Activated naive CD8-positive, alpha-beta T cell treated with anti-CD3 and anti-CD28 coated beads, Interleukin-2, amount 10 ng/mL, durations not matched to agents 7 days and 5 days (primary cell): ENCODE measurements at places on chromosomes 6 and 20. TPM values are rescaled to one million over a fixed set of nuclear protein-coding genes. Genes with fewer than 3 reads are reported as not detected.

- peaks cover 10% of the 10 kb centered on the region for H3K36me3 ChIP-seq
- H3K27ac ChIP-seq = no peak overlapping the region
- H3K27me3 ChIP-seq = no peaks in the 10 kb centered on the region
- no peaks in the 10 kb centered on the region for H3K4me1 ChIP-seq
- no peak overlapping the region for H3K4me3 ChIP-seq
These were observed 37.9 kb downstream of the AGPAT4 start for GRCh38 chr6:161235776-161236633.

DNA sequence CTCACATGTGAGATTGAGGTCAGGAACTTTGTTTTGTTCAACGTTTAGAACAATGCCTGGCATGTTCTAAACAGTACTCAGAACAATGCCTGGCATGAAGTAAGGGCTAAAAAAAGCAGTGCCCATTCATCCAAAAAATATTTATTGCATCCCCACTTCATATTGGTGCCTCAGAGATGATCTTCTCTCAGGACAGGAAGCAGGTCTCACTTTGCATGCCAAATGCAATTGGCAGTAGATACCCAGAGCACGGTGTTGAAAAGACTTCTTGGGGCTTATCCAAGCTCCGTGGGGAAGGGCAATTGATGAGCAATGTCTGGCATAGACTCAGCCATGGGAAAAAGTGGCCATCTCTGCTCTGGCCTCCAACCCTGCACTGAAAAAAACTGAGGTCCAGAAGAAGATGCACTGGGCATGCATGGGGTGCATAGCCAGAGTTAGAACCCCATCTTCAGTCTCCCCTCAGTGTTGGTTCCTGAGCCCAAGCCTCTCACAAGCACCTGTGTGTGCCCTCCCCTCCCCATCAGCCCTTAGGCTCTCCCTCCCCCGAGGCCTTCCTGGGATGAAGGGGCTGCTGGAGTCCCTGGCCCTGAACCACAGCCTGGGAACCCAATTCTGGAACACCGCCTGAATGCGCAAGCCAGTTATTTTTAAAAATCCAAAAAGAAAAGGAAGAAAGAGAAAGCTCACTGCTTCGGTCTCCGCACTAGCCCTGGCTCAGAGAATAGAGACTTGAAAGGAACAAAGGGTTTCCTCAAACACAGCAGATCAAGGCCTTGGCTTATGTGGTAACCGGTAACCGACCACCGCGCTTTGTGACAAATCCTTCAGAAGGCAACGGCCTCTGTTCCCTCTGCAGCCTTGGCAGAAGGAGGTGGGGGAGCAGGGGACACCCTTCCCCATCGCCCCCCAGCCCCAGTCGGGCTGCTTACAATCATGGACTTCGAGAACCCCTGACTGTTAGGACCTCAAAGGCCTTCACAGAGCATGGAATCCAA is 78.5 kb upstream of the SIRPA start:
- peaks cover 4% of the 10 kb centered on the region for H3K36me3 ChIP-seq
- H3K4me1 ChIP-seq = peaks cover 21% of the 10 kb centered on the region
- peak; percentile 60 for DNase-seq
- H3K27me3 ChIP-seq = peaks cover 68% of the 10 kb centered on the region
- H3K27ac ChIP-seq = peak overlapping the region; percentile 44

DNA sequence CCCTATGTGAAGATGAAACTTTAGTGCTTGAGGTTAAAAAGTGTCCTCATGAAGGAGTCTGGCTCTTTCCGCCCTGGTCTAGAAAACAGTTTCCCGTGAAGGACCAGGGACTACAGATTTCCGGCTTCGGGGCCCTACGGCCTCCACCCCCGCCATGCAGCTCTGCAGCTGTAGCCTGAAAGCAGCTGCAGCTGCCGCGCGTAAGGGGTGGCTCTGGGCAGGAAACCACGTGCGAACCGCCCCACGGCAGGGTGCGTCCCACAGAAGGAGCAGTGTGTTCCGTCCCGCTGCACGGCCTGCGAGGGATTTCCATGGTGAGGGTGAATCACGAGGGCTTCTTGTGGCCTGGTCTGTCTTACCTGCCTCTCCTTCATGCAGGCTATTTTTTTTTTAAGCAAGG is 117.0 kb downstream of the ERMARD start:
- DNase-seq = peak; percentile 69
- H3K27ac ChIP-seq = no peak overlapping the region
- H3K27me3 ChIP-seq = peaks cover 3% of the 10 kb centered on the region
- no peak overlapping the region for H3K4me3 ChIP-seq
- peaks cover 6% of the 10 kb centered on the region for H3K4me1 ChIP-seq

- H3K36me3 ChIP-seq = no peaks in the 10 kb centered on the region
- no peaks in the 10 kb centered on the region for H3K4me1 ChIP-seq
- no peaks in the 10 kb centered on the region for H3K27me3 ChIP-seq
- H3K27ac ChIP-seq = no peak overlapping the region
- no peak for DNase-seq
- no peak overlapping the region for H3K4me3 ChIP-seq
These were observed 954.0 kb upstream of the MAN1A1 start for GRCh38 chr6:120303527-120303926.

The MAP7 gene
- 0.48 TPM for total RNA-seq

The APCDD1L gene
- not detected for total RNA-seq
